IMR-90 (cell line): ENCODE measurements at places on chromosomes 4 and X. TPM values are rescaled to one million over a fixed set of nuclear protein-coding genes. Genes with fewer than 3 reads are reported as not detected.

GLRA3 gene
- not detected in 2 replicates for total RNA-seq

BMP3 gene
- under 0.01 TPM in 2 replicates for total RNA-seq

JADE1 gene
- 32.6 and 32.8 TPM in 2 replicates for total RNA-seq

GPC4 gene
- 0.54 and 0.56 TPM in 2 replicates for total RNA-seq

CXorf49 gene
- total RNA-seq = not detected in 2 replicates

GAGE12J gene
- total RNA-seq = not detected in 2 replicates

CT45A2 gene
- total RNA-seq = not detected in 2 replicates

ENPEP gene
- 0.18 and 0.28 TPM in 2 replicates for total RNA-seq

NXF3 gene
- total RNA-seq = not detected in 2 replicates

KCND1 gene
- 0.28 and 0.36 TPM in 2 replicates for total RNA-seq

VCX gene
- not detected in 2 replicates for total RNA-seq

TEX13B gene
- not detected in 2 replicates for total RNA-seq

TMEM144 gene
- total RNA-seq = 1.9 and 2.2 TPM in 2 replicates

CITED1 gene
- total RNA-seq = under 0.01 and 0.18 TPM in 2 replicates

CDS1 gene
- under 0.01 TPM in 1 of 2 replicates, not detected in the other for total RNA-seq

EGFL6 gene
- total RNA-seq = not detected in 2 replicates

GAGE1 gene
- not detected in 2 replicates for total RNA-seq

AMBN gene
- not detected in 2 replicates for total RNA-seq

PASD1 gene
- total RNA-seq = not detected in 2 replicates

BGN gene
- total RNA-seq = 10.0 and 11.3 TPM in 2 replicates
